ENCODE measurements at places on chromosomes 7 and 10.

GRCh38 chr7:72445075-72445474, 32.9 kb upstream of the CALN1 start:
- no peak for DNase-seq
- peaks cover 2% of the 10 kb centered on the region for H3K36me3 ChIP-seq
- no peak overlapping the region for H3K4me3 ChIP-seq
- H3K27ac ChIP-seq = no peak overlapping the region

DNA sequence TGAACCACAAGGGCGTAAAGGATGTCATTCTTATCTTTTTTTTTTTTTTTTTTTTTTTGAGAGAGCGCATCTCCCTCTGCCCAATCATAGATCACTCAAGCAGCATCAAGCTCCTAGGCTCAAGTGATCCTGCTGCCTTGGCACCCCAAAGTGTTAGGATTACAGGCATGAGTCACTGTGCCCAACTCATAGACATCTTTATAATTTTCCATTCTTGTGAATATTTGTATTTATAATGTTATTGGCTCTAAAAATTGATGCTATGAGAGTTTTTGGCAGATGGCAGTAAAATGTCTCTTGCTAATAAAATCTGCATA, 128.7 kb downstream of the AKR1D1 start:
- no peak for DNase-seq
- H3K4me3 ChIP-seq = no peak overlapping the region
- peaks cover 15% of the 10 kb centered on the region for H3K27me3 ChIP-seq
- H3K36me3 ChIP-seq = no peaks in the 10 kb centered on the region
- peaks cover 2% of the 10 kb centered on the region for H3K4me1 ChIP-seq

DNA sequence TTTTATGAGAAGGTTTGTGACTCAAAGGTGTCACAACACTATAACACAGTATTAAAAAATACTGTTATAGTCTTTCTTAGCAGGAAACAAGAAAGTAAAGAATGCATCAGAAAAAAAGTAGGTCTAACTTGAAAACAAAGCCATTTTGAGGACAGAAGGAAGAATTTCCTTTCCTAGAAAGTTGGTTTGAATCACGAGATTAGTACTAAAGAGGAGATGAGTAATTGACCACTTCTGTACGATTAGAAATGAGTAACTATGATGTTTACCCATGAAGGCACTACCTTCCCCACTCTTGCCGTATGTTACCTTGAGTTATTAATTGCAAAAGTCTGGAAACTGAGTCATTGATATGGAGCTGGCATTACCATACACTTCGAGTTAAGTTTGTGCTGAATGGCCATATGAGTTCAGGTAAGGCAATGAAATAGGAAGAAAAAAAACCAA, 65.2 kb downstream of the FAM185A start:
- no peak overlapping the region for H3K4me3 ChIP-seq
- peaks cover 3% of the 10 kb centered on the region for H3K36me3 ChIP-seq
- no peak for DNase-seq
- H3K27ac ChIP-seq = no peak overlapping the region
- H3K27me3 ChIP-seq = no peaks in the 10 kb centered on the region

DNA sequence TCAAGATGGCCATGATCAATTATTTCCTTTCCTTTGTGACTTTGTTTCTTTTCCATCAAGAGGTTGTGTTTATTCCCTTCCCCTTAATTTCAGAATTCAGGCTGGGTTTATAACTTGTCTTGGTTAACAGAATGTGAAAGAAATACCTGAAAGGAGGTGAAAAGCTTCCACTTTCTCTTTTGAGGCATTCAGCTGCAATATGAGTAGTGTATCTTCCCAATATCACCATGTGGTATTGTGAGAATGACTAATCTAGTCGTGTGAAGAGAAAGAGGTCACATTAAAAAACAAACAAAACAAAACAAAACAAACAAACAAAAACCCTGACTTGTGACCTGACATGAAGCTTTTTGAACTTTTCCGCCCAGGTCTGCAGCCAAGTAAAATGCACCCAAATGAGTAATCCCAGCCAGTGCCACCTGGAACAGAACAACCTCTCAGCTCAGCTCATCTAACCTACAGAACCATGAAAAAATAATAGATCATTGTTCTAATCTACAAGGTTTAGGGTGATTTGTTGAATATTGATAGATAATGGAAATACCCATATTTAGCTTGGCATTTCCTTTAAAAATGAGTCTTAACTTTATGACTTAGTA, 70.8 kb upstream of the TEX47 start:
- H3K27ac ChIP-seq = no peak overlapping the region
- no peak overlapping the region for H3K4me3 ChIP-seq
- no peaks in the 10 kb centered on the region for H3K36me3 ChIP-seq
- no peak for DNase-seq
- H3K4me1 ChIP-seq = no peaks in the 10 kb centered on the region
- H3K27me3 ChIP-seq = no peaks in the 10 kb centered on the region

DNA sequence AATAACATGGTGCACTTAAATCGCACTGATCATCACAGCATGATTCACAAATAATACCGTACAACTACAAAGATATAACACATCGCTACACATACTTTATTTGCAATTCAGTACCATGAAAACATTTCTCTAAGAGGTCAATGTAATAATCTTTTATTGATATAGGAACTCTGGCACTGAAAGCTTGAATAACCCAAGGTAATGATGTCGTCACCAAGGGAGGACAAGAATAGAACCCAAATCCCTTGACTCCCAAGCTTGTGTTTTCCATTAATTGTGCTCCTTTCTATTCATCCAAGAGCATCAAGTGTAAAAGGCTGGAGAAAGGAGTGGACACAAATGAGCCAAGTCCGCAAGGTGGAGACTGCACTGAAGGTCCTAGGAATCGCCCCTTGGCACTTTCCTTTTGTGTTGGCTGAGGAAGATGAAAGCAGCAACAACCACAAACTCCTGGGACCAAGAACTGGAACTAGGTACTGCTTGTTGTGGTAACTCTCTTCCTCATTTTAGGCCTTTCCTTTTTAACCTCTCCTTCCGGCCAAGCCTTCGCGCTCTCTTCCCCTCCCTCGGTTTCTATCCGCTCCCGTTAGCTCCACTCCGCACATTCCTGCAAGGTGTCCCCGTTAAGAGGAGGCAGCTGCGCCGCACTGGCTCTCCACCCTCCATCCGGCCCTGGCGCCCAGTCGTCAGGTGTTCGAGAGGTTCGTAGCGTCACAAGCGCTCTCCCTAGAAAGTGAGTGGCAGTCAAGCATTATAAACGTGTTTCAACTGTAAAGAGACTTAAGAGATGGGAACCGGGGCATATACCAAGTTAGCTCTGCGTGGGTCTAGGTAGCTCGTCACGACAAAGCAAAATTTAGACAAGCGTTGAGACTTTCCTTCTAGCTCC, 1.0 kb upstream of the CBLL1 start:
- peaks cover 7% of the 10 kb centered on the region for H3K36me3 ChIP-seq
- H3K4me3 ChIP-seq = peak overlapping the region; percentile 98
- peak; percentile 50 for DNase-seq
- H3K4me1 ChIP-seq = peaks cover 31% of the 10 kb centered on the region
- H3K27ac ChIP-seq = peak overlapping the region; percentile 100
- H3K27me3 ChIP-seq = no peaks in the 10 kb centered on the region

DNA sequence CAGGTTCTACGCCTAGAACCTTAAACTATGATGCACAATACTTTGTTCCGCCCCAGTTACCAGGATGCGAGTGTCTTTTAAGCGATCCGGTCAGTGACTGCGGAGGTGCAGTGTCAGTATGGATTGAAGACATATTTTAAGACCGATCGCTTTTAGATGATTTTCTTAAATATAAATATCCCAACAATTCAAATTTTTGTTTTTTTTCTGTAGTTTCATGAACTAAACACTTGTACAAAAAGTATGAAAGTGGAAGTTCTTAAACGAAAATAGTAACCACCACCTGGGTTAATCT, 835 bp downstream of the COMMD3 start:
- H3K27me3 ChIP-seq = no peaks in the 10 kb centered on the region
- no peak for DNase-seq
- peaks cover 14% of the 10 kb centered on the region for H3K4me1 ChIP-seq
- H3K27ac ChIP-seq = peak overlapping the region; percentile 93

DNA sequence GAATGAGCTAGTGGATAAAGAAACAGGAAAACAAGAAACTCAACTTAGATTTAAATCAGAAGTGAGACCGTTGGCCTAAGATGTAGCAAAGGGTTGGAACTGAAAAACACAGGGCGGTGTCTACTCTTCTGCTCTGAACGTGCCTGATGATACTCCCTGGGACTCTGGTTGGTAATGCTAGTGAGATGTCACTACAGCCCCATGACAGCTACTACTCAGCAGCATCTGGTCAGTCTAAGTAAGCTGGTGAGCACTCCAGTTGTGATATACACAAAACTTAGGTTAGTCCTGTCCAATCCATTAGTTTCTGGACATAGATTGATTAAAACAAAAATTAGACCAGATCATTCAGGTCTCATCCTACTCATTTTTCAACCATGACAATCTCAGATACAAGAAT, 15.4 kb downstream of the MYPN start:
- no peaks in the 10 kb centered on the region for H3K4me1 ChIP-seq
- H3K27ac ChIP-seq = no peak overlapping the region
- no peak overlapping the region for H3K4me3 ChIP-seq
- no peak for DNase-seq

DNA sequence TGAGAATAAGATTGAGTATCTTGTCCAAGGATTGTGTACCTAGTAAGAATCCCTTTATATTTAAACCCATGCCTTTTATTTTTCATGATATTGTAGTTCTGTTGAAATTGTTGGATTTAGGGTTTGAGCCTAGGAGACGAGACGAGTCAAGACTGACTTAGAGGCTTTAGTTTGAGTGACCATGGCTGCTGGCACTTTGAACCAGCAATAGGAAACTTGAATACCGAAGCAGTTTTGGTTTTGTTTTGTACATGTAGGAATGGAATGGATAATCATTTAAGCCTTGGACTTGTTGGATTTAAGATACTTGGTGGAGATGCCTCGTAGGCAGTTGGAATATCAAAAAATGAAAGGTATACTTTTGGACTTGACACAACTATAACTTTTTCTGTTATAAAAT, 229.0 kb downstream of the BICC1 start:
- H3K27ac ChIP-seq = no peak overlapping the region
- no peak overlapping the region for H3K4me3 ChIP-seq
- H3K27me3 ChIP-seq = peaks cover 6% of the 10 kb centered on the region
- H3K36me3 ChIP-seq = no peaks in the 10 kb centered on the region
- DNase-seq = no peak

GRCh38 chr10:15046626-15047025, 2.9 kb downstream of the OLAH start:
- peaks cover 3% of the 10 kb centered on the region for H3K4me1 ChIP-seq
- no peak overlapping the region for H3K27ac ChIP-seq
- H3K4me3 ChIP-seq = no peak overlapping the region
